ENCODE measurements at places on chromosomes 16 and 17.

- no peak for DNase-seq
These were observed 302.7 kb upstream of the ASIC2 start for GRCh38 chr17:33595828-33596227.

DNA sequence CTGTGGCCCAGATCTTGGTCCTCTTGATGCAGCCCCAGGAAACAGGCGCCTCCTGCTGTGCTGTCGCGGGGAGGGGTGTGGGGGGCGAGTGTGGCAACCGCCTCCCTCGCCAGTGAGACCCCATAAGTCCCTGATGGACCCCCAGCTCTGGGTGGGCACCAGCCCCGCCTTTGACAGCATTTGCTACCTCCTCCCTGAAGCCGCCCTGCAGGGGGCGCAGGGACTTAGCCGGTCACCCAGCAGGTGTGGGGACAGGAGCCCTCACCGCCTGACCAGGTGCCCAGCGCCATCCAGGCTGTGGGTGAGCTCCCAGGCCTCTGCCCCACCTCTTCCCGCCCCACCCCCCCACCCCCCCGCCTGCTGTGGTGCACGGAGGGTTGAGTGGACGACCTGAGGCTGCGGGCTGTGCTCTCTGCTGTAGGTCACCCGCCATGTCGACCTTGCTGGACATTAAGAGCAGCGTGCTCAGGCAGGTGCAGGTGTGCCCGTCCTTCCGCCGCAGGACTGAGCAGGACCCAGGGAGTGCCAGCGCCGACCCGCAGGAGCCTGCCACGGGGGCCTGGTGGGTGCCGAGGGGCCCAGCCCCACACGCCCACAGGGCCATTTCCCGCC lies 4.8 kb downstream of the BAIAP3 start:
- DNase-seq: peak; percentile 12

DNA sequence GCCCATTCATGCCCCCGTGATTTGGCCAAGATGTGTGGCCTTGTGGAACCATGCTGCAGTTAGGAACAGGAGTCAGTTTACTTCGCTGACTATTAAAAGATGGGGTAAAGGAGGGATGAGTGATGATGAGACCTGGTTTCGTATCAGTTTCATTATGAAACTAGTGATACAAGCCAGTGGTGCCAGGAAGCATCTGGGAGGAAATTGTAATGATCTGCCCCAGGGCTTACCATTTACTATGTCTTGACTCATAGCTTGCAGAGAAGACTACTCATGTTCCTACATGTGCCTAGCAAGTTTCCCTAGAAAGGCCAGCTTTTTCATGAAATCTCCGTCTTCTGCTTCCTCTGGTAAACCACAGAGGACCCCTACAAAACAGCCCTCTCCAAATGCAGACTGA lies 23.2 kb downstream of the CDH3 start:
- no peak for DNase-seq

DNA sequence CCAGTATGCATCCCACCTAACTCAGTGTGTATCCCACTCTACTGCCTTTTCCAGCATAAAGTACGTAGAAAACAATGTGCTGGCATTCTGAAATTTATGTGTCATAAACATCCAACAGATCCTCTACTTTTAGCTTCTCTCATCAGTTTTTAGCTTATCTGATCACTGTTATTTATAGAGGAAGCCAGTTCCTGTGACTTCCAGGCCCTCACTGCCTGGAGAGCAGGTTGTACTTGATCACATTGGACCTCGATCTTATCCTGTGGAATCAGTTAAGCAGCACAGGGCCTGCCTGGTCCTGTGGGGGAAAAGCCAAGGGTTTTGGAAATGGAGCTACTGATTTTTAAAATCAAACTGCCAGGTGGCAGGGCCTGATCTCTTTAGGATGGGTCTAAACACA lies 30.8 kb downstream of the PRSS54 start:
- DNase-seq: no peak

GRCh38 chr16:81283044-81283443 lies 31.7 kb upstream of the GAN start:
- DNase-seq: no peak

DNA sequence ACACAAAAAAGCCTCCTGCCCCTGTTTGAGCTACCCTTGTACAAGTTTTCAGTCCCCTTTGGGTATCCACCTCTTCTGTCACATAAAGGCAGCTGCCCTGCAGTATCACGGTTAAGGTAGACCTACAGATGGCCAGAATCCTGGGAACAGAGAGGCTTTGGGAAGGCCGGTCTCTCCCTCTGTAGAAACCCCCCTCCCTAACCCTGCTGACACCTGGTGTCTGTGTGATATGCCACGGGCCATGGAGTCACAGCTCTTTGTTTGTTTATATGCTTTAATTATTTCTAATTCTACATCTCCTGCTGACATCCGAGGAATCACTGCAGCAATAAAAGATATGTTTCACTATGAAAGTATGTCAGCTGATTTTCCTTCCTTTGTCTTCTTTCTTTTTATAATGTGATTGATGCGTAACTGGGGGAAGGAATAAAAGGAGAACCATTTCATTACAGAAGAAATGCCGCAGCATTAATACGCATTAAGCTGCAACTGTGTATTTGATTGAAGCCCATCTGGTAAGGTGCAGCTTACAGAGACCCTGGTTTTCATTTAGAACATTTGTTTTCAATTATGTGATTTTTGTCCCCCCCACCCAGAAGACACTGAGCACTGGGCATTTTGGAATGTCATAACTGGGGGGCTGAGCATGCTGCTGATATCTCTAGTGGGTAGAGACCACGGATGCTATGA lies 142.1 kb downstream of the SLC39A11 start:
- DNase-seq: no peak

- DNase-seq: no peak
These were observed 37.2 kb downstream of the HAPSTR1 start for GRCh38 chr16:9128346-9129342.

GRCh38 chr16:84220851-84221250 lies 19.0 kb downstream of the KCNG4 start:
- DNase-seq: no peak

DNA sequence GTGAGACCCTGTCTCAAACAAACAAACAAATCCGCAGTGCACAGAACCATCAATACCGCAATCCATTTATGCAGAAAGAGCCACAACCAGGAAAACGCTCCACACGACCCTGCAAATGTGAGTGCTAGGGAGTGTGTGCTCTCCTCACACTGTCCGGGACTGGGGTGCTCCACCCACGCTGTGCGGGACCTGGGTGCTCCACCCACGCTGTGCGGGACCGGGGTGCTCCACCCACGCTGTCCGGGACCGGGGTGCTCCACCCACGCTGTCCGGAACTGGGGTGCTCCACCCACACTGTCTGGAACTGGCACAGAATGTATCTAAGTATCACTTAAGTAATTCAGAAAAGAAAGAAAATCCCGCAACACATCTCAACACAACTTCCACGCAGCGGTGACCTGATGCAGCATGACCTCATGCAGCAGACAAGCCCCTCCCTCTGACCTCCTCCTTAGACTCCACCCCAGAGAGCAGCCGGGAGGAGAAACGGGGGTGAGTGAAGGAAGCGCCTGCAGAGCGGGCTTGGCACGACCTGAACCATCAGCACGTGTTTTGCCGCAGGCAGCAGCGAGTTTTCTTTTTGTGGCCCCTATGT lies 38.5 kb downstream of the ZNF276 start:
- no peak for DNase-seq

DNA sequence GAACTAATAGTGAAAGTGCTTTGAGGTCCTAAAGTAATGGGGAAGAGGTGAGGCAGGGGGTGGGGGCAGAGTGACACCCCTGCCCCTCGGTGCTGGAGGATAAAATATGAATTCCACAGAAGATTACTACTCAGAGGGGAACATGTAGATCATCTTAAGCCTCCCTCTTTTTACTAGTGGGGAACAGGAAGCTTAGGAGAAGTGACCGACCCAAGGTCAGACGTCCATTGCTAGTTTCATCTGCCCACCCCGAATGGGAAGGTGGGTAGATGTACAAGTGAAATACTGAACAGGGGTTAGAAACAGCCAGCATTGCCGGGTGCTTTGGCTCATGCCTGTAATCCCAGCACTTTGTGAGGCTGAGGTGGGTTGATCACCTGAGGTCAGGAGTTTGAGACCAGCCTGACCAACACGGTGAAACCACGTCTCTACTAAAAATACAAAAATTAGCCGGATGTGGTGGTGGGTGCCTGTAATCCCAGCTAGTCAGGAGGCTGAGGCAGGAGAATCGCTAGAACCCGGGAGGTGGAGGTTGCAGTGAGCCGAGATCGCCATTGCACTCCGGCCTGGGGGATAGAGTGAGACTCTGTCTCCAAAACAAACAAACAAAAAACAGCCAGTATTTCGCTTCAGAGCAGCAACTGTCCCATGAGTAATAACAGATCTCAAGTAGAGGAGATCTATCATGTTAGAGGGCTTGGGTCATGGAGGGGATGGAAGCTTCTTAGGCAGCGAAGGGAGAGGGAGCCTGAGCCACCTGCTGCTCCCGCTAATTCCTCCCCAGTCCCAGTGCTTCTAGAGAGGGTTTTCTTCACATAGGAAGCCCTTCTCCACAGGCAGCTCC lies 1.2 kb upstream of the NR1D1 start:
- DNase-seq: no peak

All from effector CD8-positive, alpha-beta T cell (primary cell).